Naive thymus-derived CD4-positive, alpha-beta T cell (primary cell): ENCODE measurements at places on chromosomes 3 and 15. TPM values are rescaled to one million over a fixed set of nuclear protein-coding genes. Genes with fewer than 3 reads are reported as not detected.

The HHLA2 gene
- polyA plus RNA-seq, result not detected

The ADGRG7 gene
- not detected for polyA plus RNA-seq

The SUCNR1 gene
- polyA plus RNA-seq, result not detected

The ANKDD1A gene
- 2.0 TPM for polyA plus RNA-seq

The ENTPD3 gene
- not detected for polyA plus RNA-seq

The ACTR8 gene
- 19.5 TPM for polyA plus RNA-seq

The LEKR1 gene
- 0.19 TPM for polyA plus RNA-seq

The TICRR gene
- polyA plus RNA-seq, result not detected

The GRK7 gene
- polyA plus RNA-seq, result not detected

The CD96 gene
- polyA plus RNA-seq, result 205 TPM

The MST1R gene
- polyA plus RNA-seq, result 0.66 TPM

The AMT gene
- 1.7 TPM for polyA plus RNA-seq

The ACOX2 gene
- polyA plus RNA-seq, result not detected

The THBS1 gene
- not detected for polyA plus RNA-seq

The SEMA3G gene
- not detected for polyA plus RNA-seq

The CCR8 gene
- polyA plus RNA-seq, result not detected

The GASK1A gene
- not detected for polyA plus RNA-seq

The DUOX2 gene
- not detected for polyA plus RNA-seq

The PLSCR5 gene
- not detected for polyA plus RNA-seq

The LTF gene
- polyA plus RNA-seq, result not detected

The TMEM41A gene
- polyA plus RNA-seq, result 20.4 TPM

The SLC22A13 gene
- not detected for polyA plus RNA-seq

The MAP1A gene
- polyA plus RNA-seq, result 0.24 TPM

The TXNRD3 gene
- 4.5 TPM for polyA plus RNA-seq

The STAC gene
- not detected for polyA plus RNA-seq

The TEX55 gene
- polyA plus RNA-seq, result not detected

The MESP1 gene
- 0.17 TPM for polyA plus RNA-seq

The ITGA11 gene
- polyA plus RNA-seq, result not detected

The WDR6 gene
- polyA plus RNA-seq, result 147 TPM

The ASB14 gene
- polyA plus RNA-seq, result 0.66 TPM

The SCN11A gene
- not detected for polyA plus RNA-seq

The LRRN1 gene
- 1.2 TPM for polyA plus RNA-seq

The DTWD1 gene
- 25.0 TPM for polyA plus RNA-seq

The VIPR1 gene
- polyA plus RNA-seq, result 30.5 TPM

The CHST2 gene
- 6.6 TPM for polyA plus RNA-seq

The ZDHHC23 gene
- 0.55 TPM for polyA plus RNA-seq

The SLC30A4 gene
- polyA plus RNA-seq, result 2.9 TPM

The C3orf70 gene
- polyA plus RNA-seq, result not detected

The ALS2CL gene
- 6.2 TPM for polyA plus RNA-seq

The TCAIM gene
- 15.7 TPM for polyA plus RNA-seq

The MINDY2 gene
- polyA plus RNA-seq, result 8.9 TPM

The RARB gene
- 0.13 TPM for polyA plus RNA-seq

The CASR gene
- not detected for polyA plus RNA-seq

The TMEM108 gene
- not detected for polyA plus RNA-seq

The ARNT2 gene
- not detected for polyA plus RNA-seq

The ECE2 gene
- polyA plus RNA-seq, result not detected

The ZXDC gene
- polyA plus RNA-seq, result 10.3 TPM

The KLHL24 gene
- polyA plus RNA-seq, result 59.6 TPM

The KNG1 gene
- polyA plus RNA-seq, result not detected

The LSMEM2 gene
- polyA plus RNA-seq, result not detected

The NR1I2 gene
- polyA plus RNA-seq, result 0.26 TPM

The MCTP2 gene
- 1.9 TPM for polyA plus RNA-seq

The SLC28A1 gene
- not detected for polyA plus RNA-seq

The MYZAP gene
- 9.7 TPM for polyA plus RNA-seq

The ROBO2 gene
- not detected for polyA plus RNA-seq

The DAZL gene
- not detected for polyA plus RNA-seq
